NCI-H524 (cell line): ENCODE measurements at places on chromosomes 16 and 17.

- DNase-seq: no peak
Measured at GRCh38 chr16:30009990-30010843, 610 bp downstream of the DOC2A start.

DNA sequence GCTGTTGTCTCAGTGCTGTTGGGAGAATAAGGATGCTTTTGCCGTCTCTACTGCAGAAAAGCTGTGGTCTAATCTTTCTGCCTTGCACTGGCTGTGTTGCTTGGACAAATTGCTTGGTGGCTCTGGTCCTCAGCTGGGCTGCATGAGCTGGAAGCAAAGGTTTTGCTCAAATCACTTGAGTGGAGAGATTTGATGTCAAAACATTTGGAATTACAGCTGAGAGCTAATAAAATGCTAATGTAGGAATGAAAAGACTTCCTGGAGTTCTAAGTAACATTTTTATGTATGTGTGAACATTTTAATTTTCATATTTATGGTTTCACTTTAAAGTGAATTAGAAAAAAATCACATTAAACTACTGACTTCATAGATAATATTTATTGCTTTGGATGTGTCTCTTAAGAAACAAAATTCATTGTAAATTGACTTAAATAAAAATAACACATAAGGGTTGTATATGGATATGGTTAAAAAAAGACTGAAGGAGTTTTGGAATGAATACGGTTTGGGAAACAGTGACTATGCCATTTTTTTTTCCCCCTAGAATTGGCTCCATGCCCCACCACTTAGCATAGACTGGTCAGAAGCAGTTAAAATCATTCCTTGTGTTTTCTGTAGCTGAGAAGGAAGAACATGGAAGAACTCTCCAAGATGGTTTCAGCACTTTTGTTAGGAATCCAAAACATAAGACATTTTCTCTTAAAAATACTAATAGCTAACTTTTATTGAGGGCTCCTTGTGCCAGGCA lies 39.2 kb upstream of the FAM20A start:
- no peak for DNase-seq

DNA sequence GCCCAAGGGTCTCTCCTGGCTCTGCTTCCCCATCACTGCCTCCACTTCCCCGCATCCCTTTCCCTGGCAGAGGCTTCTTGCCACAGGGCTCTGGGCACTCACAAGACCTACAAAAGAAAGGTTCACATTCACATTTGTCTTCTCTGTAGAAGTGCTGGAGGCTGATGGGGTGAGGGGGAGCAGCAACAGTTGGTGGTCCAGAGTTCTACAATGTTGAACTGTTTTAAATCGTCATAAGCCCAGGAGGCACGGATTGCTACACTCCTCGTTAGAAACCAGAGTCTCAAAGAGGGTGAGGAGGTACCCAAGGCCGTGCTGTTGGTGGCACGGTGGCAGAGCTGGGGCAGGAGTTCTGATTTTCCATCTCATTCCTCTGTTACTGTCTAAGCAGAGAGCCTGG lies 5.8 kb upstream of the RAI1 start:
- no peak for DNase-seq

- DNase-seq: no peak
Measured at GRCh38 chr16:82452004-82452756, 174.6 kb upstream of the CDH13 start.

DNA sequence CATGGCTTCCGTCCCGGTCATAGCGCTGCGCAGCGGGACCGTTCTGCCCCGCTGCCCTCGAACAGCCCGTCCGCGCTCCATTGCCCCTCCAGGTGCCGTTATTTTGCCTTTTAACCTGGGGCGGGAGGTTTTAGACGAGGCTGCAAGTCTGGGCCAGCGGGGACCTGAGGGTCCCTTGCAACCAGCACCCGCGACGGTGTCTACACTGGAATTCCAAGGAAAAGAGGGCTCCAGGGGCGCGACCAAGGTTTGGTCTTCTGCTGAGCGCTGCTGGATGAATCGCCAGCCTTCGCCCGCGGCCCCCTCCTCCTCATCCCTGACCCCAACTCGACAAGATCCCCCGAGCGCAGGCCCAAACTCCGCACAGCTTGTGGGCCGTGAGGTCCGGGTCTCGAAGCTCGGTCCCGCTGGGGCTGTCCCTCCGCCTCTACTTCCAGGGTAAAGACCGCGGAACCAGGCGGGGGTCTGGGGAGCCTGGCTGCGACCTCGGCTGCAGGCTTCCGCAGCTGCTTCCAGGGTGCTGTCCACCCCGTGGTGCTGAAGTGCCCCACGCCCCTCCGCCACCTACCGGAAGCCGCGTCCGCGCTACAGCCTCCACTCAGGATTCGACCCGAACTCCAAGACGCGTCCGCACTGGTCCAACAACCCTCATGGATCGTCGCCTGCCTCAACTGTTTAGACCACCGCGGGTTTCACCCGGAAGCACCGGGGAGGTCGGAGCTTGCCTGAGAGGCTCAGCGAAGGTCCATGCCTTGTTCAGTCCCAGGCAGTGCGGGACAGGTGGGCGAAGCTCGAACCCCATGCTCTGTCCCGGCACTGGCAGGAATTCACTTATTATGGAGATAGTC lies 10.1 kb upstream of the CA4 start:
- DNase-seq: no peak

- no peak for DNase-seq
Measured at GRCh38 chr16:77383606-77384187, 51.1 kb downstream of the ADAMTS18 start.

DNA sequence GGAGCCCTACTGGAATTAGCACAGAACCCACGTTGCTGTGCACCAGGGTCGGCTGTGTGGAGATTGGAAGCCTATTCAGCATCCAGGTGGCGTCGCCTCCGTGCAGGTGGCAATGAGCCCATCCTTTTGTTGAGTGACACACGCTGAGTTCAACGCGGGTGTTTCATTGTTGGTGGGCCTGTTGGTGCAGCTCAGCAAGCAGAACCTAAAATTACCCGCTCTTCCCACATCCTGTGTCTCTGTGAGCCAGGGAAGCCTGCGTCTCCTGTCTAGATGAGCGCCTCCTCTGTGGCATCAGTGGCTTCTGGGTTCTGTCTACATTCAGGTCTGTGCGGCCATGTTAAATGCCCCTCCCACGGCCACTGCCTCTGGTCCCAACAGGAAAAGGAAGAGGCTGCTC lies 14.5 kb downstream of the CD2BP2 start:
- DNase-seq: no peak

DNA sequence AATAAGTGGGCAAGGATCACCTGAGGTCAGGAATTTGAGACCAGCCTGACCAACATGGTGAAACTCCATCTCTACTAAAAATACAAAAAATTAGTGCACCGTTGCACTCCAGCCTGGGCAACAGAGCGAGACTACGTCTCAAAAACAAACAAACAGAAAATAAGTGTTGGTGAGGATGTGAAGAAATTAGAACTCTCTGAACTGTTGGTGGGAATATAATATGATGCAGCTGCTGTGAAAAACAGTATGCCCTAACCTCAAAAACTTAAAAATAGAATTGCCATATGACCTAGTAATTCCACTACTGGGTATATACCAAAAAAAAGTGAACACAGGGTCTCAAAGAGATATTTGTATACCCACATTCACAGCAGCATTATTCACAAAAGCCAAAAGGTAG lies 26.1 kb downstream of the GLG1 start:
- no peak for DNase-seq

- peak; percentile 59 for DNase-seq
Measured at GRCh38 chr16:27401768-27402568, at the start of gene IL21R. Gene IL21R, plus strand, starts transcription at chr16:27402174. Its CDS starts 27,898 bp downstream, at chr16:27430072.

DNA sequence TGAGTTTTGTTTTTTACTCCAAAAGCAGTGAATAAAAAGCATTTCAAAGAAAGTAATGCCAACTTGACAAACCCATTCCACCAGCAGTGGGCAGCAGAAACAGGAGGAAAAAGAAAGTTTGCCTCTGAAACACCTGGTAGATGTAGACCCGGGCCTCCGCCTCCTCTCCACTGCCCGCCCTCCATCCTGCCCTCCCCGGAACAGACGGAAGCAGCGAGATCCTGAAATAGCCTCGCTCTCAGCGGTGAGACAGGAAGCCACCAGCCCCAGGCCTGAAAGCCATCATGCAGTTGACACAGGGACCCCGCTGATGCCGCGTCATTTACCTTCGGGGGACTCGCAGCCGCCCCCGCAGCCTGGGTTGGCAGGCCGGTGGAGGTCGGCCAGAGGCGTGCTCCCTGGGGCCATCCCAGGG lies 67.8 kb downstream of the C16orf78 start:
- DNase-seq: peak; percentile 85

- DNase-seq: no peak
Measured at GRCh38 chr16:89453501-89454321, 36.6 kb downstream of the ANKRD11 start.

- DNase-seq: peak; percentile 40
Measured at GRCh38 chr16:25192096-25192495, 24.7 kb upstream of the AQP8 start.

DNA sequence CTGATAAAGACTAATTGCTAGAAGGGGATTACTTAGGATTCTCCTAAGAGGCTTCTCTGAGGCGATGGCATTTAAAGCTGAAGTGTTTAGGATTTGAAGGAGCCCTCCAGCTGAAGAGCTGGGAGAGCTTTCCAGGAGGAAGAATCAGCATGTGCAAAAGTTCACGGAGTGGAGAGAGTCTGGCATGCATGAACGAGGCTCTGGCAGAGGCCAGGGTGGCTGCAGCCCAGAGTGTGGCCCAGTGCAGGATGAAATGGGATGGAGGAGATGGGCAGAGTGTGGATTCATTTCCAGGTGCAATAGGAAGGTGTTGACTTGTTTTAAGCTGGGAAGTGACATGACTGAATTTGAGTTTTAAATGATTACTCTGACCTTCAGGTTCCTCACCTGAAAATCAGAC lies 249.0 kb upstream of the CCL2 start:
- no peak for DNase-seq

DNA sequence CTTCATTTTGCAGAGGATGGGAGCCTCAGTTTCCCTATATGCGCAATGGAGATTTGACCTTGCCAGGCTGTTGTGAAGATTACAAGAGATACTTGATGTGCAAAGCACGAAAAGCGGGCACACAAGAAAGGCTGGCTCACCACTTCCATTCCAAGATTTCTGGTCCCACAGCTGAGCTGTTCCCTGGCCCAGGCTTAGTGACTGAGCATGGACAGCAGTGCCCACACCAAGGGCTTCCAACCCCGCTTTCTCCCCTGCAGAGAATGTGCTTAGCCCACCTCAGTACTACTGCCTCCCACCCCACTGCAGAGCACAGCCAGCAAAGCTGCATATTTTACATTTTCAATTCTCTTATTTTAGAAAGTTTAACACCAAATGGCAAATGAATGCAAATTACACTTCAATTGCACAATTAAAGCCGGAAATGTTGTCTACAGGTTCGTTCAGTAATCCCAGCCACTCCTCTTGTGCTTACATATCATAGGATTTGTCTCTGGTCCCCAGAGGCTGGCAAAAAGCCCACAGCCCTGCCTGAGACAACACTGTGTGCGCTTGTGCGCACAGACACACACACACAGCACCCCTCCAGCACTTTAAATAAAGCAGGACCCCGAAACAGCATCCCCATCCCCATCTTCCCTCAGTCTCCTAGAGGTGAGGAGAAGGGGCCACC lies 51.8 kb downstream of the VAC14 start:
- DNase-seq: no peak

DNA sequence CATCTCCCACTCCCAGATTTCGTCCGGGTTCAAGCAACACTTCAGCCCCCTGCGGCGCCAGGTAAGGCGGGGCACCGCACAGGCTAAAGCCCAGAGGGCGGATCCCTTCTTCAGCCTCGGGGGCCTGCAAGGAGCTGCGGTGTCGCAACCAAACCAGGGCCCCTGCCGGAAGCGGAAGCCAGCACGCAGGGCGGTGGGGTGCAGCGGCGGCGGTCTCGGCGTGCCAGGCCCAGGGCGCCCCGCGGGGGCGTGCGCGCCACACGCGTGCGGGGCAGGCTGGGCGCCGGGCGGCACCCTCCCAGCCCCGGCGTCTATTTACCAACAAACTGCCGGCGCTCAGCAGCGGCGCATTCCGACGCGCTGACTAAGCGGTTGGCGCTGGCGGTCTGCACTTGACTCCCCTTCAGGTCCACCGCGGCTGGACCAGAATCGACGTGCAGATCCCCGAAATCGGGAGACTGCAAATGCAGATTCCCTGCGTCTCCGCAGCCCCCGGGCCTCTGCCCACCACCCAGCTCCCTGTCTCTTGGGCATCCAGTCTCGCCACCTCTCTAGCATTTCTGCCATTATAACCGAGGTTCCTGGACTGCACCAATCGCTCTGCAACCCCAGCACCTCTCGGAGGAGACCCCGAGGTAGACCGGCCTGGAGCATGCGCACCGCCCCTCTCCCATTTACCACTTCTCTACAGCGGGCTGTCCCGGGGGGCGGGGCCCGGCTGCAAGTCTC lies 421 bp upstream of the DLX4 start:
- peak; percentile 93 for DNase-seq

- DNase-seq: peak; percentile 43
Measured at GRCh38 chr17:27756467-27757371, 43.6 kb downstream of the NOS2 start.

DNA sequence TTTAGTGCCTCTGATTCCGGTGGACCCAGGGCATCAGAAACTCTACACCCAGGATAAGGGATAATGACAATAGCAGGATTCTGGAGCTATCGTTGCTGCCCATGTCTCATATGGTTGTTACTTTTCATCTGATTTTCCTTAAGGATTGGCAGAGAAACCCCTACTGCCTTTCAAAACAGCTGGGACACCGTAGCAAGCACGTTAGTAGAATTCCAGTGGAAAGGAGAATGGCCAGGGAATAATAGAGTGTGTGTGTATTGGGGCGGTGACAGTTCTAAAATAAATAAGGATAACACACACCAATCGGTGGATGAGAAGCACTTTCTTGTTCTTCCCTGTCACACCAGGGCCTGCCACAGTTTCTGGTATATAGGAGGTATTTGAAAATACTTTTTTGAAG lies 251.8 kb downstream of the HAPSTR1 start:
- DNase-seq: no peak

DNA sequence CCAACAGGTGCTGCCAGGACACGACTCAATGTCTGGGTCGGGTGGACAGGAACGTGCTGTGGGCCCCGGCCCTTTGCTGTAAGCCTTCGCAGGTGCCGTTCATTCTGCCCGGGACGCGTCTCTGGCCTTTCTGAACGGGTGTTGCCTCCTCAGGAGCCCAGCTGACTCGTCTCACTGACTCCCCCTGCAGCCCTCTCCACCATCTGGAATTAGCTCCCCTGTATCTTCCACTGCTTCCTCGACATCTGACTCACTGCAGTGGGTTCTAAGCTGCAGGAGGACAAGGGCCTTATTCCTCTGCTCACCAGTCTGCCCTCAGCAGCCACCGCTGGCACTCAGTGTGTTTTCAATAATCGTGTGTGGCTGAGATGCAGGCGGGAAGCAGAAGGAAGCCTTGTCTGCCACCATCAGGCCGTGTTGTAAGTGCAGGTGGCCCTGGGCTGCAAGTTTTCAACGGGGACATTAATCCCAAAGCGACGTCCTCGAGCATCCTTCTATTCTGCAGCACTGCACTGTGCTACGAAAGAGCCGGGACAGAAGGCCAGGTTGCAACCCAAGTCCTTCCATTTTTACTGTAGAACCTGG lies 256.2 kb downstream of the FOXL1 start:
- no peak for DNase-seq

- no peak for DNase-seq
Measured at GRCh38 chr16:48350736-48351135, 34.5 kb downstream of the SIAH1 start.

- peak; percentile 33 for DNase-seq
Measured at GRCh38 chr17:62671553-62671952, 44.1 kb downstream of the MRC2 start.

GRCh38 chr17:9842057-9842758 lies 16.5 kb downstream of the GLP2R start:
- no peak for DNase-seq

- DNase-seq: no peak
Measured at GRCh38 chr17:44898768-44899073, 524 bp downstream of the EFTUD2 start.

GRCh38 chr17:76586741-76587487 lies 1.3 kb upstream of the ST6GALNAC2 start:
- DNase-seq: peak; percentile 98
